Activated naive CD4-positive, alpha-beta T cell treated with anti-CD3 and anti-CD28 coated beads, Interleukin-2, amount 50 U/mL, for 16 hours (primary cell): ENCODE measurements at places on chromosomes 13 and 19.

DNA sequence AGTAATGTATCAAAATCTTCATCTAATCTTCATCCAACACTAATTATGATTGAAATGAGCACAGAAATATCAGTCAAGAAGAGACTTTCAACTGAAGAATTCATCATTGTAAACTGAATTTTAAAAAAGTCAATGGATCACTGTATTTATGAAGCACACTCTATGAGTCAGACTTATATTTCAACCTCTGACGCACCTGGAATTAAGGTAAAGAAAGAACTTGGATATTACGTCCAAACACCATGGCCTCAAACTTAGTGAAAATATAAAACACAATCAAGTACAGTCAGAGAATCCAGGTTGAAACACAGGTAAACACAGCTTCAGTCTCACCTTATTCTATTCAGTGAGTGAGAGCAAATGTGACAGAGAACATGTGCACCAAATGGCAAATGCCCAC lies 39.5 kb downstream of the MIPEP start:
- no peak for DNase-seq

DNA sequence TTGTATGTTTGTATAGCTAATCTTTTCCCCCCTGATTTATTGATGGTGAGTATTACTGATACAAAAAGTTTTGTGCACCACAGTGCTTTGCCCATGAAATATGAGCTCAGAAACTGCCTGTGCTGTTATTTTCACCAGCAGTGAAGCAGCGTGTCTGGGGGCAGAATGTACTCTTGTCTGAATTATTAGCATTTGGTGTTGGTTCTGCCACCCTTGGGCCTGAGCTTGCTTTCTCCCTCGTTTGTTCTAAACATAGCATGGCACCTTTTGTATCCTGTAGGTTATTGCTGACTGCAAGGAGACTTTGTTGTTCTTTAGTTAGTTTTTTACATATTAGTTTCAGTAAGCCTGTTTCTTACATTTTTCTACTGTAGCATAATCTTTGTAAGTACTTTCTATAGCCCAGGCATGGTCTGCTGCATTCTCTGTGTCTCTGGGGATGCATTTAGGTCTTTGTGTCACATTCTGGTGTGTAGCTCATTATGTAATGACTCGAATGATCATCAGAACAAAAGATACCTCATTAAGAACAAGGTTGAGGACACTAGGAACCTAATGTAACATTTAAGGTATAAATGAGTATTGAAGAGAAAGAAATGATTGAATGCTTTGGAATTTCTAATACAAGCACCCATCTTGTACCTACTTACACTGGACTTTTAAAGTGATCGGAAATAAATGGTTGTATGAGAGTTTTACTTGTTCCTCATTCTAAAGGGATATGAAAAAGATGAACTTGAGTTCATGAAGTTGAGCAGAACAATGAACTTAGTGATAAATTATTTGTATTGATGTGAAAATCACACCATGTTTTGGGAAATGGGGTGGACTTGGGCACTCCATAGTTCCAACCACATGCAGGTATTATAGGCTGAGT lies 50.3 kb upstream of the GPI start:
- DNase-seq = no peak

DNA sequence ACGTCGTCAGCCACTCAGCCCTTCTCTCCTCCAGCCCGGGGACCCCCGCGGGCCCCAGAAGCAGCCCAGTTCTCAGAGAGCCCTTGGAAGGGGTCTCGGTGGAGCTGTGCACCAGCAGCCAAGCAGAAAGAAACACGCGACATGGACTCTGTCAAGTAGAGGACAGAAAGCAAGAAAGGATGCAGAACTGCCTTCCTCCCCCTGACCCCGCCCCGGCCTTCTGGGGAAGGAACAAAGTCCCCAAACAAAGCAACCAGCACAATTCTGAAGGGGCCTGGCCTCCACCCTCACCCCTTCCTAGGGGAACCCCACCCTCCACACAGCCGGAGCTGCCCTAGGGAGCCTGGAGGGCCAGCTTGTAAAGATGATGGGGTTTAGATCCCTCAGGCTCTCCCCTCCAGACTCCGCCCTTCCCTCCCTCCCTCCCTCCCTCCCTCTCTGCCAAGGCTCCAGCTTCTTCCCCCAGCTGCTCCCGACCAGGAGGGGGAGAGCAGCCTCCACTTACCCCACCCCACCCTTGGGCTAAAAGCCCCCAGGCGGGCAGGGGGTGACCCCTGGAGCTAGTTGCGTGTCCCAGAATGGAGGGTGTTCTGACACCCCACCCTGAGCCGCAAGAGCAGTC lies 7.8 kb downstream of the LYL1 start:
- DNase-seq = no peak

GRCh38 chr19:13057147-13057572 lies 45.5 kb downstream of the LYL1 start:
- DNase-seq = no peak

GRCh38 chr13:81106348-81106747 lies 765.4 kb upstream of the SPRY2 start:
- no peak for DNase-seq

DNA sequence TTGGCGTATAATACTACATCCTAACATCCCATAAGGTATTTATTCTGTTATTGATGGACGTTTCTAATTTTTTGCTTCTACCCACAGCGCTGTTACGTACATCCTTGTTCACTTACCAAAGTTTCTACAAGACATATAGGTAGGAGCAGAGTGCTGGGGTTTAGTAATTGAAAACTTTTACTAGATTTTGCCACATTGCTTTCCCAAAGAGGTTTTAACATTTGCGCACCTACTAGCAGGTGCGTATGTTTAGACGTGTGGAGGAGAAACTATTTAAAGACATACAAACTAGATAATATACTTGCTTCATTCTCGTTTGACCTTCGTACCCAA lies 559 bp upstream of the RPL21 start:
- no peak for DNase-seq

- DNase-seq = no peak
Observed at GRCh38 chr13:42561752-42562467, 12.0 kb upstream of the TNFSF11 start.

DNA sequence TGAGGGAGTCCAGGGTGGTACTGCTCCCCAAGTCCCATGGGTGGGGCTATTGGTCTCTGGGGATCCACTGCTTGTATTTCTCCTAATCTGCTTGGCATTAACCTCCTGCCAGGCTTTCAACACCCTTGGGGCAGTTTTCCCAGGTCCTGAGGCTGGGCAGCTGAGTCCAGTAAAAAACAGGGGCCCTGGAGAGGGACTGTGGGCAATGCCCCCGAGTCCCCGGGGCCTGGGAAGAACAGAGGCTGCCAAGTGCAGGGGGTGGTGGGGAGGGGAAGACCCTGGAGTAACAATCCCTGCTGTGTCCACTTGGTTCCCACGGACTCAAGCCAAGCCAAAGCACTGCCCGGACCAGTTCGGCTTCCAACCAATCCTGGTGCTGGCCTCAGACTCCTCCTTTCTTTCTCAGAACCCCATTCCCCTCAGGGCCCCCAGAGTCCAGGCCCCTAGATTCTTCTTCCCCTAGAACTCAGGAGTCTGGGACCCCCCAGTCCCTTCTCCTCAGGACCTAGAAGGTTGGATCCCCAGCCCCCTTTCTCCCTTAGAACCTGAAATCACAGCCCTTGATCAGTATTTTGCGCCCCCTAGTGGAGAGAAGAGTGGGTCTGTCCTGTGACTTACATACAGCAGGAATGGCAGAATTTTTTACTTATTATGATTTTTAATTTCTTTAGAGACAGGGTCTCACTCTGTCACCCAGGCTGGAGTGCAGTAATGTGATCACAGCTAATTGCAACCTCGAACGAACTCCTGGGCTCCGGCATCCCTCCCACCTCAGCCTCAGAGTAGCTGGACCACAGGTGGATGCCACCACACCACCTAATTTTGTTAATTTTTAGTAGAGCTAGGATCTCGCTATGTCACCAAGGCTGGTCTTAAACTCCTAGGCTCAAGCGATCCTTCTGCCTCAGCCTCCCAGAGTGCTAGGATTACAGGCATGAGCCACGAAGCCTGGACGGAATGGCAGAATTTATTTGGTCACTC lies 3.7 kb upstream of the CLPTM1 start:
- DNase-seq = peak; percentile 57
